ENCODE measurements at places on chromosomes 4 and X.

- DNase-seq: no peak
Measured at GRCh38 chrX:11704725-11705495, 39.2 kb upstream of the ARHGAP6 start.

DNA sequence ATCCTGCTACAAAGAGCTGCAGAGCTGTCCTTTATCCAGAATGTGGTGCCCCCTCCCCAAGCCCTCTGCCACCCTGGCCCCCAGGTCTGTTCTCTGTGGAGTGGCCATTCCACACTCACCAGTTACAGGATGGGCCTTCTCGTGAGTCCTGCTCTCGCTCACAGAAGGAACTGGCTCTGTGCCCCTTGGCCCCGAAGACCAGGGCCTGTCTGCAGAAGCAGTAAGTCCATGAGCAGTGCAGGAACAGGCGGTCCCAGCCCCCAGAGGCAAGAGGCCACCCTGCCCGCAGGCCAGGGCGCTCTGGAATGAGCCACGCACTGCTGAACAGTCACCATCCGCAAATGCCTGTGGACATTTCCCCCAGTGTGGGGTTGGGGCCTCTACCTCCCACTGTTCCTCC lies 92.2 kb downstream of the DCTD start:
- no peak for DNase-seq

DNA sequence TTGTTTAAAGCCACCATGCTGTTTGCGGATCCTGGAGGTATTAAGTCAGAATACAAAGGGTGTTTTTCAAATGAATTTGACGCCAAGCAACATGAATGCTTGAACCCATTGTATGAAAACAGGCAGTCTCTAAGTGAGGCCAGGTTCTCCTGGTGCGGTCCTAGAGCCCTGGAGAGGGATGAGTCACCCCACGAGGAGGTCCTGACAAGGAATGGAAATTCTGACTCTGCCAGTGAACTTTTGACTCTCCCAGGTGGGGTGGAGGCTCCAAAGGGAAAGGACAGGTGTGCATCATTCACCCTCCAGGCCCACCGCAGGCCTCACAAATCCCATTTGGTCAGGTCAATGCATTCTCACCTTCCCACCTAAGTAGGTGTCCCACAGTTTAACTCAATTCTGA lies 1.5 kb downstream of the TRIM2 start:
- peak; percentile 34 for DNase-seq

GRCh38 chr4:59553721-59554091 lies 1646.4 kb upstream of the ADGRL3 start:
- no peak for DNase-seq

- DNase-seq: no peak
Measured at GRCh38 chrX:74536832-74537371, 77.5 kb downstream of the RLIM start.

DNA sequence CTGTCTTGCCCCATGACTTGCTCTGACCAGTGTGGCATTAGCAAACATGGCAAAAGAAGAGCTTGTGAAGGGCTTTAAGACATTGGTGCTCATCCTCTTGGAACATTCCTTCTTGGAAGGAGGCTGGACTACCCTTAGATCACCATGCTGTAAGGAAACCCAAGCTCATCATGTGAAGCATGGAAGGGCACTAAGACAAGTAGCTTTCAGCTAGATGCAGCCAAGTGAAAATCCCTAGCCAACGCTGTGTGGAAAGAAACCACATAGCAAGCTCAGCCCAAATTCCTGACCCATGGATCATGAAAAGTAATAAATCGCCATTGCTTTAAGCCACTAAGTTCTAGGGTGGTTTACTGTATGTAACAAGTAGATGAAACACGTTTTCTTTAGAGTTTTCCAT lies 12.4 kb upstream of the PACRGL start:
- DNase-seq: no peak

DNA sequence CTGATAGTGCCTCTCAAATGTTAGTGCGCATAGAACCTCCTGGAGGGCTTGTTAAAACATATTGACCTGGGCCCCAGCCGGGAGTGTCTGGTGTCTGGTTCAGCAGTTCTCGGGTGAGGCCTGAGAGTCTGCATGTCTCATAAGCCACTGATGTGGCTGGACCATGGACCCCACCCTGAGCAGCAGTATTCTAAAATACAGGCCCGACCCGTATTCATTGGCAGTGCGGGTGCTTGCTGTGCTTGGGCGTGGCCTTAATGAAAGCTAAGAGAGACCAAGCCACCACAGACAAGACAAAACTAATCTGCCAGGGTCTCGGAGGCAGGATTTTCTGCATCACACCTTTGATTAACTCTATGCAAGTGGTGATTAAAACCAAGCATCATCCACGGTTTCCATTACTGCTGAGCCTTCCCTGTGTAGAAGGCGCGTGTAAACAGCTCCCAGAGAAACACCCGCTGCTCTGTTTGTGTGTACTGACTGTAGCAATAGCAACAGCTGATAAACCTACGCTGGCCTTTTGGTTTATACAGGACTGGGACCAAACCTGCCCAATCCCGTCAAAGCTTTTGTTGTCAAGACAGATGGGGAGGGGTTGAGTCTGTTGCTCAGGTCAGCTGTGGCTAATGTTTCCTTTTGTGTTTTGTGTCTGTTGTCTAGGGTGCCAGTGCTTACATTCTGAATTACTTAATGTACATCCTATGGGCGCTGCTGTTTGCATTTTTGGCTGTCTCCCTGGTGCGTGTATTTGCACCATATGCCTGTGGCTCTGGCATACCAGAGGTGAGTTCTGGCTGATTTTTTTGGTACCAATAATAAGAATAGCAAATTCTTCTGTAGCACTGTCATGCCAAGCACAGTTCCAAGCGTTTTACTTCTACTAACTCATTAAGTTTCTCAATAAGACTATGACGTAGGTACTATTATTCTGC lies 40.8 kb downstream of the CLCN4 start:
- DNase-seq: no peak

DNA sequence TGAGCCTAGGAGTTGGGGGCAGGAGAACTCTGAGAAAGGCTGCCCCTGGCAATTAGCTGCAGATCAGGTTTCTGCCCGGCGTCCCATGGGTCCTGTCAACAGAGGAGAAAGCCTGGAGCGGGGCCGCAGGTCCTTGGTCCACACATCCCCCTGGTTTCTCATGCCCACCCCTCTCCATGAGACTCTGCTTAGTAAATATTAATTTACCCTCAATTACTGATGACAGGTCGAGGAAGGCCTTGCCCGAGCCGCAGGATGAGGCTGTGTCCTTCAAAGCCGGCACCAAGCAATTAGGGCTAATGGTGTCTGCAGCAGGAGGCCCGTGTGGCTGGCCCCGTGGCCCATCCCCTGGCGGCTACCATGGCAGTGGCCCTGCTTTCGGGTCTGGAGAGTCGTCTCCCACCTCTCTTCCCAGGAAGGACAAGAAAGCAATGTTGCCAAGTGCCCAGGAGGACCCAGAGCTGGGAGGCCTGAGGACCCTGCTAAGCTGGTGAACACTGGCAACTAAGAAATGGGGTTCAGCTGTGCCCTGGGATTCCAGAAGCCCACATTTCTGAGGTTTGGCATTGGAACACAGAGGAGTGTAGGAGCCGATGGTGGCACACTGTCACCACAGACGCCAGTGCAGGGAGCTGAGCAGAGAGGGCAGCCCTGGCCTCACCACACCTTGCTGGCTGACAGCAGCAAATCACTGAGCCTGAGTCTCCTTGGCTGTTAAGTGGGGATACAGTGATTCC lies 114.6 kb downstream of the CPZ start:
- no peak for DNase-seq

- DNase-seq: no peak
Measured at GRCh38 chrX:27890611-27891010, 82.8 kb downstream of the MAGEB10 start.

- DNase-seq: no peak
Measured at GRCh38 chrX:54043056-54043455, 1.2 kb downstream of the PHF8 start.

GRCh38 chr4:39446842-39447573 lies 11.7 kb downstream of the RPL9 start:
- DNase-seq: peak; percentile 41

DNA sequence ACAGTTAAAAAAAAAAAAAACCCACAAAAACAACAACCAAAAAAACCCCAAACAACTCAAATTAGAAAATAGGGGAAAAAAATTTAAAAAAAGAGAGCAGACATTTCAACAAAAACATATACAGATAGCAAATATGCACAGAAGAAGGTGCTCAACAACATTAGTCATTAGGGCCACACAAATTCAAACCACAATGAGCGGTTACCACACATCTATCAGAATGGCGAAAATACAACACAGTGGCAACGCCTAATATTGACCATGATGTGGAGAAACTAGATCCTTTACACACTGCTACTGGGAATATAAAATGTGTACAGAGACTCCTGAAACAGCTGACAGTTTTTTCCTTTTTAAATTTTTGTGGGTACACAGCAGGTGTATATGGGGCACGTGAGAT lies 19.4 kb downstream of the LYAR start:
- DNase-seq: no peak

DNA sequence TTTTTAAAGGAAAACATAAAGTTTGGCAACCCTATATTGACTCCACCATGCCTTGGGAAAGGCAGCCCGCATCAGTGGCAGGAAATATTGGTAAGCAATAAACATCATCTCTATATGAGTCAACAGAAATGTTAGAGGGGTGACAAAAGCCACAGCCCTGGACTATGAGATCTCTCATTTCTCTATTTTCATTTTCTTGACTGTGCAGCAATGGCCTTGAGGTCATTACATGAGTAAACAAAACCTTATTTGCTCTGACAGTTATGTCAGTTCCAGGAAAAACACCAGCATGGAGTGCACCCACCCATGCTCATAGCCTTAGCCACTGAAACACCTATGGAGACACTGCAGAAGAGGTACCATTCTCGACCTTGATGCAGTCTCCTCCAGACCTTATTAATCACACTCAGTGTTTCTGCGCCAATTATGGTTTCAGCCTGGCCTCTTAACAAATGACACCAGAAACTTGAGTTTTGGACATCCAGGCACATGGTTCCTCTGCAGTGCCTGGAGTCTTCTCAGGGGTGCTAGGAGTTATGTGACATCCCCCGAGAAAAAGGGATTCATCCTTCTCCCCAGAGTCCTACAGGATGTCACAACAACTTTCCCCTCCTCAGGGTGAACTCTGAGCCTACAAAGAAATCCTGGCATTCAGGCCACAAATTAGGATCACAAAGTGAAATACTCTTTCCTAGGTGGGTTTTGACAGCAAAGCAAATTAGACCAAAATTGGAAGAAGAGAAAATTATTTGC lies 16.0 kb upstream of the HPGD start:
- no peak for DNase-seq

GRCh38 chr4:123741906-123742305 lies 345.3 kb downstream of the SPRY1 start:
- no peak for DNase-seq

DNA sequence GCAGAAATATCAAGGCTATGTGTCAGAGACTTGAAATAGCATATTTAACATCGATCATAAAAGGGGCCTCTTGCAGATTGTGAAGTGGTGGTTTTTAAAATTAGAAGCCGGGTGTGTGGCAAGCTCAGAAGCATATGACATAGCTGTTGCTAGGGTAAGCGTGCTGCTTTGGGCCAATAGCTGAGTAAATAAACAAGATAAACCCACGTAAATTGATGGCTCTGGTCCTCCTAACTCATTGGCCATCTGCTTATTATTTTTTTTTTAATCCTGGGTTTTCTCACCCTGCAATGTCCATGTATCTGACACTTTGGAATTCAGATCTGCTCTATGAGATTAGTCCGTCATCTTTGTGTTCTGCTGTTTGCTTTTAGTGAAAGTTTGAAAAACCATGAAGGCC lies 32.6 kb upstream of the STOX2 start:
- no peak for DNase-seq

- DNase-seq: no peak
Measured at GRCh38 chr4:147749811-147750321, 18.0 kb downstream of the ARHGAP10 start.

GRCh38 chrX:70016513-70016912 lies 33.2 kb downstream of the AWAT2 start:
- no peak for DNase-seq

GRCh38 chr4:165814256-165815020 lies 58.6 kb upstream of the TLL1 start:
- no peak for DNase-seq

GRCh38 chrX:79094075-79094832 lies 50.2 kb upstream of the GPR174 start:
- no peak for DNase-seq

GRCh38 chr4:137738375-137738990 lies 206.2 kb upstream of the PCDH18 start:
- no peak for DNase-seq

DNA sequence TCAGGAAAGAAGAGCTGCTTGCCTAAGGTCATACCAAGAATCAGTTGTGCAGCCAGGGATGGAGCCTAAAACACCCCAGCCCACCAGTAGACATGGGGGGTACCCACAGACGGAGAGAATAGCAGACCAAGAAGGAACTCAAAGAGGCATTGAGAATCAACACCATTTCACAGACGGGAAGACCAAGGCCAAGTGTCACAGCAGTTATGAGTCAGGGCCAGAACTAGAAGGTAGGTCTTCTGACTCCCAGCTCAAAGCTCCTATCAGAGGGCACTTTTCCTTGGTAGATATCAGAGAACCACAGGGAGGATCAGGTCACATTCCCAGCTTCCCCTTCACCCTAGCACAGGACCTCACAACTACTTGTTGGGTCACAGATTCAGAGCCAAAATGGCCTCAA lies 14.5 kb downstream of the OTUD5 start:
- no peak for DNase-seq

GRCh38 chrX:16853537-16853936 lies 16.6 kb downstream of the RBBP7 start:
- DNase-seq: no peak

DNA sequence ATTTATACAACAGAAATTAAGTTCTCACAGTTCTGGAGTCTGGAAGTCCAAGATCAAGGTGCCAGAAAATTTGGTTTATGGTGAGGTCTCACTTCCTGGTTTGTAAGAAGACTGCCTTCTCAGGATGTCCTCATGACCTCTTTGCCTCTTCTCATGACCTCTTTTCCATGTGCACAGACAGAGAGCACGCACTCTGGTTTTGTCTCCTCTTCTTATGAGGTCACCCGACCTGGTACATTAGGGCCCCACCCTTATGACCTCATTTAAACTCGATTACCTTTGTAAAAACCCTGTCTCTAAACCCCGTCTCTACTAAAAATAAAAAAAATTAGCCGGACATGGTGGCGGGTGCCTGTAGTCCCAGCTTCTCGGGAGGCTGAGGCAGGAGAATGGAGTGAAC lies 155.9 kb downstream of the KIT start:
- no peak for DNase-seq

DNA sequence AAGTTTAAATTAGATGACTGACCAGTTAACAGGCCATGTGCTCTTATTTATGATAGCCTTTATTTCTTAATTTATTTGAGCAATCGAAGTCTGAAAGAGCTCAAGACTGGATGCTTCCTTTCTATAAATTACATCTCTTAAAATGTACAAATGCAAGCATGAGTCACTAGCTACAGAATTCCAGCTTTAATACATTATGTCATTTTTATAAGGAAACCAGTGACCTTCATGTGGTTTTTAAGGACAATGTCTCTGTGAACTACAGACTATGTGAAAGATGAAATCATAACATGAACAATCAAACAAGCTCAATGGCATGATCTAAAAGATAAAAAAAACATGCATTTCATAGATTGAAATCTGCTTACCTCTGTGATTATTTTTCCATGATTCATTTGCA lies 15.4 kb downstream of the HTR2C start:
- no peak for DNase-seq

GRCh38 chr4:145583191-145584055 lies 35.8 kb upstream of the MMAA start:
- no peak for DNase-seq

Data from activated T-cell treated with anti-CD3 and anti-CD28 coated beads, Interleukin-2, amount 50 U/mL, for 4 hours (primary cell).